ENCODE measurements at places on chromosomes 6 and 20.

DNA sequence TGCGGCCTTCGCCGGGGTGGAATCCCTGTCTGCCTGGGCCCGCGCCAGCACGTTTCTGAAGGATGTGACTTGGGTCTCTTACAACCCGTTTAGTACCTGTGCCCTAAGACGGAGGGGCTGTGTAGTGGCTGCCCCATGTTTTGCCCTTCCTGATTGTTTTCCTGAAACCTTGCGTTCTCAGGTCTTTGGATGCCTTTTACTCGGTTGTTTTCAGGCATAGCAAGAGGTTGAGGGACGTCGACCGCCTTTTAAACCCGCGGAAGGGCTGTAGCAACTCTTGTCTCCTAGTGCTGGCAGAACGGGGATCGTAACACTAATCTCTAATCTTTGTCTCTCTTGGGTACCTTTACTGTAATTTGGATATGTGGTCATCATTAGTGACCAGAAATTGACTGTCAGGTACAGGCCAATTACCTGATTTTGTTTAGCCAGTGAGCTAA, 706 bp upstream of the NANP start:
- DNase-seq, result no peak

DNA sequence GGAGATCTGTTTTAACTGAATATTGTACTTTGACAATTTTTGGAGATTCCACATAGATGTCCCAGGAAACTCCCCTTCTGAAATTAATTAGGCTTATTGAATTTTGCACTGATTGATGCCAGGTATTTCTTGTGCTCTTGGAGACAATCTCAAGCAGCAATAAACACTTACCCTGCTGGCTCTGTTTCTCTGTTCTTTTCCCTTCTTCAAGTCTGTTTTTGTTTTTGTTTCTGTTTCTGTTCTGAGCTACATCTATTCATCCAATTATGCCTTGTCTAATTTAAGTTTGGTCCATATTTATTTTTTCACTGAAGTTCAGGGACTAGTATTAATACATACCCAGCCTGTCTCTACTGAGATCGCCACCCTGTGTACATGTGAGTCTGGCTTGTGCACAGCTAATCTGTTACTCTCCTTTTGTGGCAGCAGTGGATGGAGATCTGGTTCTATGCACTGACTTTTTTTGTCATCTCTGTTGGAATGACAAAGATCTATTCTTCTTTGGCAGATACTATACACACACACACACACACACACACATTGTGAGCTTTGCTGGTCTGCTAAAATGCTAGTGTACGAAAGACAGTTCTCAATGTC, 51.9 kb downstream of the IL22RA2 start:
- DNase-seq, result no peak

DNA sequence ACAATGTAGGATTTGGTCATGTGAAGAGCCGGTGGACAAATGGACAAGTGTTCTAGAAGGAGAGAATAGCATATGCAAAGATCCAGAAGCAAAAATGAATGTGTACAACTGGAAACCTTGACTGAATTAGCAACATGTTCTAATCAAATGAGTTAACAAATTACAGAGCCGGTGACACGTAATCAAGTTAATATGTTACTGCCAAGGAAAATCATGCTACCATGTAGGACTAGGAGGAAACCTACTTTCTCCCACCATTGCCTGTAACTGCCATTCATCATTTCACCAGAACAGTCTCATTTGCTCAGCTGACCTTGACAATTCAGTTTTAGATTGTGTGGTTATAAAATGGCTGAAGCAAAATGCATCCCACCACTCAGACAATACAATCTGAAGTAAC, 179.4 kb downstream of the KIF16B start:
- DNase-seq, result no peak

- peak; percentile 70 for DNase-seq
Measured at GRCh38 chr20:62816884-62817873, at the start of gene COL9A3. Gene COL9A3 (plus strand): TSS chr20:62817050. CDS start chr20:62817065, 15 bp downstream.

GRCh38 chr6:43877036-43877435, 107.0 kb downstream of the VEGFA start:
- DNase-seq, result no peak

DNA sequence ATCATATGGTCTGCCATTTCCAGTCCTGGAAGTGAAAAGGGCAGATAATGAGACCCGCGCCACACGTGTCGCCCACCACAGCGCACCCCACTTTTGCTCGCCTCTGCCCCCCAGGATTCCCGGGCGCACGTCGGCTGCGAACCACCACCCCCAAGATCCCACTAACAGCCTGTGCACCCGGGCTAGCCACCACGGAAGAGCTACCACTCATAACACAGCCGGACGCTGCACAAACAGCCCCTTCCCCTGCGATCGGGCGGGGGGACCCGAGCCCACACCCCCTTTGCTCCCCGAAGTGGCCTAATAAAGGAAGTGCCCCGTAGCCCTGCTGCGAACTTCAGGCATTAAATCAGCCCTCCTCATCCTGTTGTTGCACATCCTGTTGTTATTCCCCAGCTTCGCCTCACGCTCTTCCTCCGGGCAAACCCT, 506 bp downstream of the CITED2 start:
- no peak for DNase-seq

- DNase-seq, result no peak
Measured at GRCh38 chr6:16966791-16967469, 134.9 kb upstream of the STMND1 start.

- DNase-seq, result no peak
Measured at GRCh38 chr6:3041147-3041546, 27.1 kb upstream of the RIPK1 start.

- no peak for DNase-seq
Measured at GRCh38 chr6:169804427-169804826, 53.0 kb downstream of the ERMARD start.

GRCh38 chr6:64238071-64238470, 602.5 kb downstream of the PHF3 start:
- DNase-seq, result no peak

DNA sequence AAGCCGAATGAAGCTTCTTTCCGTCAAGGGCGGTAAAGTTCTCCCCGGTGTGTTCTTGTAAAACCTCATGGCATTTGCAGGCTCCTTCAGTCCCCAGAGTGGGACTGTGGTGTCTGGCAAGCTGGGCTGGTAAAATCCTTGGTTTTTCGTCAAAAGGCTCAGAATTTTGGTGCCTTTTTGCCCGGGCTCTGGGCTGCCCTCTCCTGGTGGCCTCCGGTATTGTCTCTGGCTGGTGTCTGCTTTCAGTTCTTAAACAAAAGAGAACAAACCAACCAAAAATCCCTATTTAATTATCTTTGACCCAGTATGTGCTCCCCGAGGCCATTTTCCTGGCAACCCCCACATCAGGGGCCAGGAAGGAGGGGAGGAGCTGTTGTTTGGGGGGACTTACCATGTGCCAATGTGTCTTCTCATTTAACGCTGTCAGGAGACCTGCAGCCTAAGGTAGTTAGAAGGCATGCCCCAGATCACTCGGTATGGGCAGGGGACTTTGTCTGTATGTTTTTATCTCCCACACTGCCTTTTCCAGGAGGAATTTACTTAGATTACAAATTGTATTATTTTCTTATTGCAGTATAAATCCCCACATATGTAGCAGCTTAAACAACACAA, 11.1 kb downstream of the CDH4 start:
- DNase-seq, result peak; percentile 47

DNA sequence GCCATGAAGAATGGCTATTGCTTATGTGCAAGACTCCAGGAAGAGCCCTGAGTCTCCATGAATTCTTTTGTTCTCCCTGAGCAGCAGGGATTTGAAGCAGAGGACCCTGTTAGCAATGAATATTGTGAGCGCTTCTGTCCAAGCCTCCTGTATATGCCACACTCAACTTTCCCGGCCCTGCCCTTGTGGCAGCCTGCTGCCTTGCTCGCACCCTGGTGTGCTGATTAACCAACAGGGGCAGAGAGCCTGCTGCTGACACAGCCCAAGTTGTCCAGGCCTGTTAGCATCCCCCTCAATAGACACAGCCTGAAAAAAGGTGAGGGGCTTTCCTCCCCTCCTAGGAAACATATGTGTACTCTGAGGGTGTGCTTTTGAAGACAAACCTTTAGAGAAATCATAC, 131.4 kb downstream of the BMP2 start:
- DNase-seq, result no peak

DNA sequence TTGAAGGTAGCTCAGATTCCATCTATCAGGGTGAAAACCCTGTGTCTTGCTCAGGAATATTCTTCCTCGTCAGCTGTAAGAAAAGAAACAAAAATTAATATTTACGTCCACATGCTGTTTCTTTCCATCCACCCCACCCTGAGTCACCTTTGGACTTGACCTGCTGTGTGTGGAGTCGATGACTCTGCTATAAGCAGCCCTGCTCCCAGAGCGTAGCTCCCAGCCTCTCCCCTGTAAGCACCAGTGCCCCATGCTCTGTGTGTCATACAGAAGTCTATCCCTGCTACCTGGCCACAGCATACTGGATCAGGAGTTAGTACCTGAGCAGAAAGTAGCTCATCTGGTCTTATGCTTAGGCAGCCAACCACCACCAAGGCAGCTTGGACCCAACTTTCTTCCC, 223.6 kb downstream of the SOD2 start:
- no peak for DNase-seq

GRCh38 chr6:21856456-21856825, 262.9 kb downstream of the SOX4 start:
- no peak for DNase-seq

- DNase-seq, result no peak
Measured at GRCh38 chr6:133306931-133307330, 65.8 kb downstream of the EYA4 start.

- no peak for DNase-seq
Measured at GRCh38 chr6:128336436-128337095, 183.8 kb downstream of the PTPRK start.

GRCh38 chr6:11810854-11811643, 32.4 kb upstream of the ADTRP start:
- DNase-seq, result no peak
